ENCODE measurements at places on chromosomes 2 and 18. TPM values are rescaled to one million over a fixed set of nuclear protein-coding genes. Genes with fewer than 3 reads are reported as not detected.

The EMILIN1 gene
- total RNA-seq, result 219 TPM

- H3K36me3 ChIP-seq, result no peaks in the 10 kb centered on the region
- H3K4me1 ChIP-seq, result no peaks in the 10 kb centered on the region
- H3K4me3 ChIP-seq, result no peak overlapping the region
- no peak for DNase-seq
Measured at GRCh38 chr2:203971251-203971650, 34.7 kb downstream of the ICOS start.

DNA sequence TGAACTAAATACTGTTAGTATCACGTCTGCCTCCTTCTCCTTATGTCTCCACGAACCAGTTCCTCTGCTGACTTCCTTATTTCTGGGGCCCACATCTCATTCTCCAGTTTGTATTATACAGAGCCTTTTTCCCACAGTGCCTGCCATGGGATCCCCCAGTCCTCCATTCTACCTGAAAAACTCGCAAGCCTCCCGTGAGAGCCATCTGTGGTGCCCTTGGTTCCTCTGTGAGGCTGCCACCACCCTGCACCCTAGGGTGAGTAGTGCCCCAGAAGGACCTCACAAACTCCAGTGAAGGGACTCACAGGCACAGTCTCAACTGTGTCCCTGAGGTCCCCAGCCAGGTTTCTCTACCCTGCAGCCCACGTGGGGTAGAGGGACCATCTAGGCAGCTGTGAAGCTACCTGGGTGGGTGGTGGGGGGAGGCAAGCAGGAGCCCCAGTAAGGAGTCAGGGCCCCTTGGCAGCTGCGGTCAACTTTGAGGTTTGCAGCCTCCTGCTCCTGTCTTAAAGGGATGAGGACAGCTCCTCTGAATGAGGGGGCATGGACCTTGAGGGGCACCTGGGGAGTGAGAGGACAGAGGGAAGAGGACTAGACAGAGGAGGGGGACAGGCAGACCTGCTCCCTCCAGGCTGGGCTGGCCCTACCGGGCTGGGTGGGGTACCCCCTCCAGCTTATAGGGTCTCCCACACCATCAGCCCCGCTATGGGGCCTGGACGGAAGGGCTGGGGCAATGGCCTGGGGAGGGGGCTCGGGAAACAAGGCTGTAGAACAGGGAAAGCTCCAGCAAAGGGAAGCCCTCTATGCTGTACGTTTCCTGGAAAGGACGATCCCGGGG, 1.0 kb downstream of the PSTPIP2 start:
- peak overlapping the region; percentile 84 for H3K4me3 ChIP-seq
- no peak for DNase-seq
- peak overlapping the region; percentile 43 for H3K27ac ChIP-seq
- 0 out of 2 replicates have a peak, but pooled peaks cover 4% of the 10 kb centered on the region for H3K36me3 ChIP-seq
- no peaks in the 10 kb centered on the region for H3K27me3 ChIP-seq
- H3K4me1 ChIP-seq, result peaks cover 49% of the 10 kb centered on the region

DNA sequence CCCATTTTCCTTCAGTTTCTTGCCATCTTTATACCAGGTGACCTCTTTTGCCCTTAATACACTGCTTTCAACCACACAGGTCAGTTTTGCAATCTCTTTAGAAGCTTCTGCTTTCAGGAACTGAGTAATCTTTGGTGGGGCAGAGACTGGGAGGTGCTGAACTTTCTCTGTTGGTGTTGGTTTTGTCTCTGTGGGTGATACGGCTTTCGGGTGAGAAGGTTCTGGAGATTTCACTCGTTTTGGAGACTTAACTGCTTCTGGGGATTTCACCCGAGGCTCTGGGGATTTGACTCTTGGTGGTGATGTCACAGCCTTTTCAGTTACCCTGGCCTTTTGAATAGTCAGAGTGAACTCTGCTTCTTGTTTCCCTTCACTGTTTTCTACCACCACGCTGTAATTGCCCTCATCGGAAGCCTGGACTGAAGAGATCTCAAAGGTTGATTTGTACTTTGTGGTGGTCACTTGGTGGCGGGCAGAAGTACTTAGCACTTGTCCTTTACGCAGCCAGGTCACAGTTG, 50.4 kb downstream of the PLEKHA3 start:
- DNase-seq, result no peak
- H3K27ac ChIP-seq, result no peak overlapping the region
- H3K36me3 ChIP-seq, result peaks cover 49% of the 10 kb centered on the region
- no peak overlapping the region for H3K4me3 ChIP-seq
- no peaks in the 10 kb centered on the region for H3K27me3 ChIP-seq

- H3K27me3 ChIP-seq, result peaks cover 5% of the 10 kb centered on the region
- no peaks in the 10 kb centered on the region for H3K4me1 ChIP-seq
- no peaks in the 10 kb centered on the region for H3K36me3 ChIP-seq
- no peak for DNase-seq
- no peak overlapping the region for H3K27ac ChIP-seq
- H3K4me3 ChIP-seq, result no peak overlapping the region
Measured at GRCh38 chr18:45374878-45375630, 240.2 kb upstream of the SLC14A2 start.

Measured in HFFc6 (cell line).